Stimulated activated CD4-positive, alpha-beta T cell treated with anti-CD3 and anti-CD28 coated beads, Interleukin-12 subunit alpha, Interleukin-12 subunit beta, amount 100 ng/mL, for 24 hours (primary cell): ENCODE measurements at places on chromosomes 2 and 18.

DNA sequence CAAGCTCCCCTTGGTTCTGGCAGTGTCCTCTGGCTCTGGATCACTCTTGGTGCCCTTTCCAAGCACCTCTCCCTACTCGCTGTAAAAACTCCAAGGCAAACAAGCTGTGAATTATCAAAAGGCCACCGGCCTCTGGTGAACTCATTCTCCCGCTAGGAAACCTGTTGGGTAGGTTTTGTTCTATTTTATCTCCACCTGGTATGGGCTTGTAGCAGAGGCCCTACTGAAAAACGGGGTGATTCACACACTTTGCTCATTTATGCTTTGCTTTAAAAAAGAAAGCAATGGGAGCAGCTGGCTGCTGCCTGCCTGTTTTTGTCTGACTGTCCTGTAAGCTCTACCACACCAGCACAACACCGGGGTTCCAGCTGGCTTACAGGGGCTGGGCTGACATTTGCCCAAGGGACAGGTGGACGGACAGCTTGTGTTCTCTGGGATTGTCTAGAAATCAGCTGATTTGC lies 56.8 kb downstream of the SH3BP4 start:
- DNase-seq: no peak

- DNase-seq: no peak
Measured at GRCh38 chr2:138536302-138536701, 34.7 kb downstream of the SPOPL start.

DNA sequence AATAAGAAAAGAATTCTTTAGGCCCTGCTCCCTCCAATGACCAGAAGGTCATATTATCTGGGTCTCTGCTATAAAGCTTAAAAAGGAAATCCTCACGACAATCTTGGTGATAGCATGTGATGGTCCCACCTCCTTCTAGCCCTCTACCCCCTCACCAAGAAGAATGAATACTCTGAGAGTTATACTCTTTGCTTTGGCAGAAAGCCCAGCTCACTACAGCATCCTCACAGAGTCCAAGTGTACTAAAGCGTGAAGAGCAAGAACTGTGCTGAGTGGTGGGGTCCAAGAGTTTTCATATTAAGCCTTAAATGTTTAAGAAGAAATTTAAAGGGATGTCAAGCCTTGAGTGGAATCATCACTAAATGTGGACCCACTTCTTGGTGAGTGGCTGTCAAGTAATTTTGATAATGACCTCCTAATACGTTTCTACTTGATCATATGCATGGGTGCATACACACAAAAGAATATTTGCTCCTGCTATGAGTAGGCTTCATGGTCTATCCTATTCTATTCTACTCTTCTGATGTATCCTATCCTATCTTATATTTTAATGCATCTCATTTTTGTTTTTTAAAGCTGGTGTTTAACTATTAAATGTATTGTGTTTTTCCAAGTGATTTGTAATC lies 16.5 kb upstream of the SERPINB7 start:
- no peak for DNase-seq

- DNase-seq: no peak
Measured at GRCh38 chr18:49967171-49967570, 153.8 kb upstream of the ACAA2 start.
